Activated CD4-positive, alpha-beta T cell treated with anti-CD3 and anti-CD28 coated beads, Interleukin-2, Interleukin-6, amounts not matched to agents 100 ng/mL and 50 ng/mL, durations not matched to agents 16 hours and 8 hours (primary cell): ENCODE measurements at places on chromosomes 6 and 20.
A peak's percentile ranks its signal among the peaks of the same experiment; 100 is the strongest.

DNA sequence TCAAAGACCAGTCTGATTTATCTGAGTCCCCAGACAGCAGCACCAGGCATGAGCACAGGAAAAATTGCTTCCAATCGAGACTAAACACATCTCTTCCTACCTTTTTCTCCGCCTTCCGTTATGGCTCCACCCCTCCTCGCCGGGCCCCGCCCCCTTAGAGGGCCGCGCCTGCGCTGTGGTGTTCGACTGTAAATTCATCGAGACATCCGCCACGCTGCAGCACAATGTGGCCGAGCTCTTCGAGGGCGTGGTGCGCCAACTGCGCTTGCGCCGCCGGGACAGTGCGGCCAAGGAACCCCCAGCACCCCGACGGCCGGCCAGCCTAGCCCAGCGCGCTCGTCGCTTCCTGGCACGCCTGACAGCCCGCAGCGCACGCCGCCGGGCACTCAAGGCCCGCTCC lies 8.9 kb downstream of the REM1 start:
- no peak for DNase-seq

DNA sequence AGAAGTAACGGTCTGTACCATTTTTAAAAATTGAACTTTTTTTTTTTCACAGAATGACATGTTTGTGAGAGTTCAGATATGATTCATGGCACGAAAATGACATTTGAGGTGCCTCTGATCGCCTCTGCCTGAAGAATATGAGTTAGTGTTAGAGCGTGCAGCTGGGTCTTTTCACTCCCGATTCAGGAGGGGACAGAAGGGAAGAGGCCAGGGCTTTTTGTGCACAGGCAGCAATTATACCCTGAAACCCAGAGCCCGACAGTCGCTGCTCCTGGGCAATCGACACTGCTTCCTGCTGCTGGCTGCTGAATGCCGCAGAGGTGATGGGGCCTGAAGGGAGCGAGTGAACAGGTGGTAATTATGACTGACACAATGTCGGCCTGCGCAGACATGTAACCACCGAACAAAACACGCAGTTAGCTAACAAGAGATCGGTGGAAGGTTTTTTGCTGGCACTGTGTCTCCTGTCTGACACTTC lies 652.0 kb upstream of the NOX3 start:
- peak; percentile 1 for DNase-seq

DNA sequence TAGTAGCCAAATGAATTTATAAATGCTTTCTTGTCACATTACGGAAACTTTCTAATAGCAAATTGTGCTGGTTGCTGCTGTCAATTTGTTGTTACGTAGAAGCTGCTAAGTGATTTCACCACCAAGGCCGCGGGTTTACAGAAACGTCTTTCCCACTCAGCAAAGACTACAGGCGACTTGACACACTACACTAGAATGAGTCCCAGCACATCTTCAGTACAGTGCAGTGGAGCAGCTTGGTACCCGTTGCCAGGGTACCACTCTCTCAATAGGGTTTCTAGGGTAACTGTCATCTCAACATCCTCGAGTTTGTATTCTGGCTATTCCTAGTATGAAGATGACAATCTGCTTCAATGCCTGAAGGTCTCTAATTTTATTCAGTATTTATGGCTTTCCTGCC lies 22.7 kb upstream of the ZDHHC14 start:
- DNase-seq: no peak

GRCh38 chr6:140620496-140620895 lies 1246.0 kb upstream of the CITED2 start:
- DNase-seq: no peak

- no peak for DNase-seq
Measured at GRCh38 chr20:22352019-22352418, 232.4 kb downstream of the FOXA2 start.

DNA sequence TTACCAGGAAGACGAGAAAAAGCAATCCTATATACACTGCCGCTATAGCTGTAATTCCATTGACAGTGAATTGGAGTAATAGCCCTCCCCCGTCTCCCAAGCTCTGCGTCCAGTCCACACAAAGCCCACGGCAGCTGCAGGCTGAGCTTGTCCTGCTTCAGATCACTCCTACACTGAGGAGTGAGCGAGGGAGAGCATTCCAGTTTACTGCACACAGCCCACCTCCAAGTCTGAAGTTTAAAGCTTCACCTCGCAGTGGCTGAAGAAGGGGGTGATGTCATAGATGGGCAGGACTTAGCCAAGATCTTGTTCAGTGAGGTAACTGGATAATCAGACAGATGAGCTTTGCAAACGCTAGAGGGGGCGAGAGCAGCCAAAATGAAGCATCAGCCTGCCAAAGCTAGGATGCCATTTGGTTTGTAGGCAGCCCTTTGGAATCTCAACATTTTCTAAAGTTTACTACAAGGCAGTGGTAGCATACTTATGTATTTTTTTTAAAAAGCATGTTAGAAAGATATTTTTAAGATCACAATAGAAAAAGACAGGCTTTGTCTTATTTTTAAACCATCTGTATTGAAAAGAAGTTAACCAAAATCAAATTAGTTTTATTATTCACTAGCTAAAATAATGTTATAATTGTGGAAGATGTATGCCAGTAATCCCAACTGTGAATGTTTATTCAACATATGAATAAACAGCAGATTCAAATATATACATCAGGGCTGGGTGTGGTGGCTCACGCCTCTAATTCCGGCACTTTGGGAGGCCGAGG lies at the start of gene FLRT3:
TSS of gene FLRT3 (minus strand) at position 213 of the 772 bp plus-strand sequence. CDS start 10,106 bp downstream, outside the sequence.
- DNase-seq: peak; percentile 38

DNA sequence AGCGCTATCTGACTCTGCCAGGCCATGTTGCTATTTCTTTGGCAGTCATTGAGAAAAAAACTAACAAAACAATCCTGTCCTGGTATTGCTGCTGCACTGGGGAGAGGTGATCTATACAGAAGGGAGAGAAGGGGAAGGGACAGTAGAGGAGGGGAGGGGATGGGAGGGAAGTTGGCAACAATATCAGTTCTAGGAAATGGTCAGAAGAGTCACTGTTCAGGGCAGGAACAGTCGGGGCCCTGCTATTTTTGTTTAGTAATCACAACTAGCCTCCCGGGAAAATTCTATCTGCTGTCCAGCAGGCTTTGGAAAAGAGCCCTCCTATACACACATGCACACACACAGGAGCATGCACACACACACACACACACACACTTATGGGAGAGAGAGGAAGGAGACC lies 142.3 kb upstream of the CARMIL1 start:
- DNase-seq: peak; percentile 70
